Activated CD8-positive, alpha-beta memory T cell treated with anti-CD3 and anti-CD28 coated beads, Interleukin-2, amount 10 ng/mL, durations not matched to agents 7 days and 5 days (primary cell): ENCODE measurements at places on chromosomes 2 and 18. TPM values are rescaled to one million over a fixed set of nuclear protein-coding genes. Genes with fewer than 3 reads are reported as not detected.

FAM124B gene
- 0.23 TPM for total RNA-seq

LYPD6B gene
- total RNA-seq, result not detected

CD8A gene
- total RNA-seq, result 756 TPM

QPCT gene
- total RNA-seq, result 1.9 TPM

DCC gene
- total RNA-seq, result not detected

ITGB1BP1 gene
- 137 TPM for total RNA-seq

ALPG gene
- total RNA-seq, result not detected

EFHD1 gene
- total RNA-seq, result 1.4 TPM

DIS3L2 gene
- total RNA-seq, result 39.4 TPM

WBP1 gene
- 46.8 TPM for total RNA-seq

EFR3B gene
- 0.23 TPM for total RNA-seq

NYAP2 gene
- not detected for total RNA-seq

SLC23A3 gene
- total RNA-seq, result 2.6 TPM

SKOR2 gene
- total RNA-seq, result not detected

IL37 gene
- not detected for total RNA-seq

TMEM163 gene
- total RNA-seq, result 2.1 TPM

FBXO41 gene
- 31.5 TPM for total RNA-seq

MEP1B gene
- not detected for total RNA-seq

SH3RF3 gene
- 0.06 TPM for total RNA-seq

NFU1 gene
- 40.9 TPM for total RNA-seq

POTEE gene
- total RNA-seq, result 0.32 TPM

ARHGEF33 gene
- 1.0 TPM for total RNA-seq

FNDC4 gene
- 0.14 TPM for total RNA-seq

MAIP1 gene
- total RNA-seq, result 26.3 TPM
